ENCODE measurements at places on chromosomes 2 and 18.
A peak's percentile ranks its signal among the peaks of the same experiment; 100 is the strongest.

GRCh38 chr2:4951368-4951767, 740.8 kb upstream of the SOX11 start:
- no peak for DNase-seq

DNA sequence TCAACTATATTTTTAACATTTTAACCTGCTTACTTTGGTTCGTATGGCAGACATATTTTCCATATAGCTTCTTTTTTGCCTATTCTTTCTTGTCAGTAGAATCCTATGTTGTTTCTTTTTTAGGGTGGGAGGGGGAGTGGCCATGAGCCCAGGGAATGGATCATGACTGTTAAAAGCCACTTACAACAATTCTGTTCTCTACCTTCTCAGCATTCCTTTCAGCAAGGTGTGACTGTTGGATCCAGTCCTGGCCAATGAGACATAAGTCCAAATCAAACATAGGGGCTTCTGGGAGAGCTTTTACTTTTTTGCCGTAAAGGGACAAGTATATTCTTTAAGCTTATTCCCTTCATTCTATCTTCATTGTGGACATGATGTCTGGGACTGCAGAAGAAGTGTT, 25.0 kb upstream of the DNAH6 start:
- no peak for DNase-seq

DNA sequence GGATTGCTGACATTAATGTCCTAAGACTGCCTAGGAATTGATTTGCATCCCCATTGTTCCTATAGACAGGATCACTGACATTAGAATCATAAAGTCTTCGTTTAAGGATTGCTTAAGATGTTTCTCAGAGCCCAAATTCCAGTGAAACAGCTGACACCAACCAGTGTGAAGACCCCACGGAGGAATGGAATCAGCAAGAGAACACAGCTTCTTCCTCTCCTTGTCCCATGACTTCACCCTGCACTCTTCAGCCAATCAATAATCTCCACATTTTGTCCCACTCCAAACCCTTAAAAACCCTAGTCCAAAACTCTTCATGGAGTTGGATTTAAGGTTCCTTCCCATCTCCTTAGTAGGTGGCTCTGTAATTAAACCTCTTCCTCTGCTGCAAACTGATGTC, 157.0 kb upstream of the NDUFV2 start:
- no peak for DNase-seq

DNA sequence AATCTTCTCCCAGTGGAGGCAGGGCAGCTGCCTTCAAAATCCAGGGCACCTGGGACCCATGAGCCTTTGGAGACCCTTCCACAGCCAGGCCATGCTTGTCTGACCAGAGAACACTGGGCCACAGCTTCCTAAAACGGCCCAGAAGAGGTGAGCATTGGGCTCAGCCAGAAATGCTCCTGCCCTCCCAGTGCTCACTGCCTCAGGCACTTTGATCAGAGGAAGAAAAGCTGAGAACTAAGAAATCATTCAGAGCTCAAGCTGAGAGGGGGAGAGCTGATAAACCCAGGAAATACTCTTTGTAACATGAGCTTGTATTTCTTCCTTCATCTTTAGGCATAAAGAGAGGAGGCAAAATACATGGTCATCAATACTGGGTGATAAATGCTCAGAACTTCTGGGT, 365.5 kb upstream of the KLHL29 start:
- DNase-seq: no peak

DNA sequence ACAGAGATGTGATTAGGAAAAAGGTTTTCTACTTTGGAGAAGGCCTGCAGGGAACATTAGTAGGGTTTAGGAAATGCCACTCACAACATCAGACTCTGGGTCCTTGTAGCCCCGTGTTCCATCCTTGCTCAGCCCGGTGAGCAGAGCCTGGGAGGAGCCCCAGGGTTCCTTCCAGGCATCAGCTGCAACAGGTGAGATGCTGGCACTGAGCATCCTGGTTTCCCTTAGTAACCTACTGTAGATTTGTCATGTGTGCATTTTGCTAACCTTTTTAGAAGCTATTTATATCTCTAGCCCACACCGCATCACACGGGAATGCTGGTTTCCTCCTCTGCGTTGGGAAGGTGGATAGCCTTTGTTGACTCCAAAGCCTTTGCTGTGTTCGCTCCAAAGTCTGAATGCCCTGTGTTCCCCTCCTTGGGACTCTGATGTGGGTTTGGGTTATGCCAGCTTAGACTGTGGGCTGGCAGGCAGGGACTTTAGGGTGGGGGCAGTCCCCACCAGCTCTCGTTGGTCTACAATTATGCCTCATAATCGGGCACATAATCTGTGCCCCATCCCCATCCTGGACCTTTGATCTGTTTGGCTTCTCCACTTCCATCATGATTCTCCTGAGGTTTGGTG, 69.3 kb downstream of the TMEM247 start:
- no peak for DNase-seq

DNA sequence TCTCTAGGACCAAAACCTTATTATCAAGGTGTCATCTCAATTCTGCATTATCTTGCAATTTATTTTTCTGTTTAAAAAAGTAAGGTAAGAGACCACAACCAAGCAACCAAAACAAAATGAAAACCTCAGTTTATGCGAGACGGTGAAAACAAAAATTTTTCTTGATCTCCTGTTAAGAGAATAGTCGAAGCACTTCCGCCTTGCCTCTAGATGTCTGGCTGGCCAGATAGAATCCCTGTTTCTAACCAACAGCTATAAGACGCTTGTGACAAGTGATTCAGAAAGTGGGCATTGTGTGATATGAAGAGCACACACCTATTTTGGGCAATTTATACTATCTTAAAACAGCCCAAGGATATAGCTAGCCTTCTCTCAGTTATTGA, 51.2 kb downstream of the MGAT5 start:
- no peak for DNase-seq

DNA sequence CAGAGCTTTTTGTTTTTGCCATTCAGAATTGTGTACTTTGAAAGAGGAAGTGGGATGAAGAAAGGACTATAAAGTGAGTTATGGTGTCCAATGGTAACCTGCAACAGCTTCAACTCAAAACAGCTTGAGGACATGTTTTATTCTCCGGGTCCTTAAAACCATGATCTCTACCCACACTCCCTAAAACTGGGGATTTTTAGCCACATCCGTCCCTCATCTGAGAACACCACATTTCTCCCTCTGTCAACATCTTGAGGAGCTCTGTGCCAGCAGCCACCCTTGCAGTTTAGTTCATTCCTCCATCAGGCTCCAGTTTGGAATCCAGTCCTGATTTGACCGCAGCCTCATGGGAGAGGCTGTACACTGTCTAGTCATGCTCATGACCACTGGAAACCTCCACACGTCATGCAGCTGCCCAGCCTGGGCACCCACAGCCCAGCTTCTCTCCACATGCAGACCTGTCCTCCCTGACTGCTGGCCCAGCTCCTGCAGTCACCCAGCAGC, 62.6 kb downstream of the C18orf63 start:
- DNase-seq: peak; percentile 57

GRCh38 chr2:60394463-60394862, 159.0 kb downstream of the BCL11A start:
- no peak for DNase-seq

- DNase-seq: no peak
Observed at GRCh38 chr2:79369127-79369526, 143.7 kb upstream of the CTNNA2 start.

- DNase-seq: no peak
Observed at GRCh38 chr2:41948397-41948763, 99.4 kb upstream of the PKDCC start.

DNA sequence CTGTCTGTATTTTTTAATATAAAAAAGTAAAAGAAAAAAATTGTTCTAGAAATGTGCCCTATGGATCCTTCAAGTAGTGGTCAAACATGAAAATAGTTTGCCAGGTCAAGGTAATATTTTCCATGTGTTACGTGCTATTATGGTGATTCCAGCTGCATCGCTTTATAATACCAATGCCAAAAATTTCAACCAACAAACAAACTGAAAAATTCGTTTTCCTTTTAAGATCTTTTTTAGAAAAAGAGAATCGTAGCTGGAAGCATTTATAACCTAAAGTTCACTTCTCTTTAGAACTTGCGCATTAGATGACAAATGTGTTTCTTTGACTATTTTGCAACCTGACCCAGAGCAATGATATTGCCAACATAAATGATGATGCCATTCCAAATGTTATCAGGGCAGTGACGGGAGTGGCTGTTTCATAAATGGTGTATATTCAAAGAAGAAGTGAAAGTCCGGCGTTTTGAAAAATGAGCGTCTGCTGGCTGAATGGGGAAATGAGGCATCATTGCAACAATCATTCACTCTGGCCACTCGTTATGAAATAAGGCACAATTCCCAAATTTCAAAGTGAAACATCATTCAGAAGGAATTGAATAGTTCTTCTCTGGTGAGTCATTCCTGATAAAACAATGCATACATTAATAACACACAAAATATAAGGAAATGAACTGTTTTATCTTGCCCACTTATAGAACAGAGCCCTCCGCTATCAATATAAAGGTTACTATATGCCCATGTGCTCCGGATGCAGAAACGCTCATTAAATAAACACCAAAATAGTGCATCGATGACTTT, 297.4 kb downstream of the TGIF1 start:
- DNase-seq: no peak

DNA sequence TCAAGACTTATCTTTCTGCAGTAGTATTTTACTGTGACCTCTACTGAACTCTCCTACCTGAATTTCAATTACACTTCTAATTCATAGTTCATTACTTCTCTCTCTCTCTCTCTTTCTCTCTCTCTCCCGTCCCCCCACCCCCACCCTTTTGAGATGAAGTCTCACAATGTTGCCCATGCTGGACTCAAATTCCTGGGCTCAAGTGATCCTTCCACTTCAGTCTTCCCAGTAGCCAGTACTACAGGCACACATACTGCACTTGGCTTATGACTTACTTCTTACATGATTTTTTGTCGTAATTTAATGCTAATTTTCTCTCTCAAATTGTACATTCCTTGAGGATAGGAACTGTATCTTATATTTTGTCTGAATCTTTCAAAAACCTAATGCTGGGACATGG, 6.0 kb upstream of the HIBCH start:
- DNase-seq: no peak

DNA sequence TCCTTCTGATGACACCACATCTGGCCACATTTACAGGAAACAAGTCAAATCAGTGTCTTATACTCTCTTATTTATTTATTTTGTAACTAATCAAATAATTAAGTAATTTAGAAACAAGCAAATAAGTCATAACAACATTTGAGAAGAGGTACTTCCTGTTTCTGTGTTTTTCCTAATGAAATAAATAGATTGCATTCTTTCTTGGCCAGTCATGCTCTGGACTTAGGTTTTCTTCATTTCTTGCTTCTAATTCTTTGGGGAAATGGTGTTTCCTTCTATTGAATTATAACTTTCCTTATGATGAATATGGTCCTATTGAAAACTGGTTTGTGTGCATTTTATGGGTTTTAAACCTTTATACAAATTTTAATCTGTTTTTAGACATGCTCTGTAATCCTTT, 546.4 kb downstream of the LRRTM4 start:
- DNase-seq: no peak

- no peak for DNase-seq
Observed at GRCh38 chr2:223181561-223181960, 129.6 kb downstream of the KCNE4 start.

DNA sequence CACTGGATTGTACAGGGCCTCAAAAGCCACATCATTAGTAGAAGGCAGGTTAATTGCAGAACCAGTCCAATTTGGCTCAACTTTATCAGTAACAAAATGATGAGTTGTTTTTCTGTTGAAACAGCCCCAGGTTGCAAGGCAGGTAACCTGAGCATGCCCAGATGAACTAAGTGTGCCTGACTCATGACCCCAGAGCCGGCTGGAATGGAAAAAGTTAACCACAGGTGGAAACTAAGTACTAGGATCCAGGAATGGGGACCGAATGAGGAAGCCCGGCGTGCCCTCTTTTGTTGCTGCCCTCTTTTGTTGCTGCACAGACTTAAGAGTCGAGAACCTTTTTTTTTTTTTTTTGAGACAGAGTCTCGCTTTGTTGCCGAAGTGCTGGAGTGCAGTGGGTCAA, 79.5 kb upstream of the YWHAQ start:
- DNase-seq: no peak

GRCh38 chr2:203673933-203674332, 32.5 kb upstream of the CD28 start:
- peak; percentile 45 for DNase-seq

GRCh38 chr2:177393203-177393755, 706 bp downstream of the AGPS start:
- DNase-seq: no peak

DNA sequence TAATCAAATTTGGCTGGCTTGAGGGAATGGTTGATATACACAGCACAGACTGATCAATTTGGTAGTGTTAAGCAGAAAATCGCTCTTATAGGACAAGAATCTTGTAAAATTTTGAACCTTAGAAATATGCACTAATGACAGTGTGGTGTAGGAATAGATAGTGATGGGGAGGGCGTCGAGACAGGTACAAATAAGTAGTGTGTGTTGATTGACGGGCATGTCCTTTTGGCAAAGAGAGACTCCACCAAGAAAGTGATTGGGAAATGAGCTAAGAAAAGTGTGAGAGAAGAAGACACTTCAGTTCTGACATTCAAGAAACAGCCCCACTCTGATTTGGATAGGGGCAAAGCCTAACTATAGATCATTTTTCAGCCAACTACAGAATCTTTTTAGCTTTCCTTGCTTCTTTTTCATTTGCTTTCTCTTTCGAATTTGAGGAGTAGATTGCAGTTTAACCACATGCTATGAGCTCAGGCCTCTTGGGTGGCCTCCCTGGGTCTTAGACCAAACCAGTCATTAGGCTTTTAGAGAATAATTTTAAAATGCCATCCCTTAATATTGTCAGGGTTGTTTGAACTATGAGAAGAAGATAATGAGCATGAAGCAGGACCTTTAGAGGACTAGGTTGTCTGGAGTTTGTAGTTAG, 127.1 kb downstream of the CERS6 start:
- no peak for DNase-seq

GRCh38 chr2:237075749-237076599, 9.7 kb upstream of the COPS8 start:
- DNase-seq: no peak

DNA sequence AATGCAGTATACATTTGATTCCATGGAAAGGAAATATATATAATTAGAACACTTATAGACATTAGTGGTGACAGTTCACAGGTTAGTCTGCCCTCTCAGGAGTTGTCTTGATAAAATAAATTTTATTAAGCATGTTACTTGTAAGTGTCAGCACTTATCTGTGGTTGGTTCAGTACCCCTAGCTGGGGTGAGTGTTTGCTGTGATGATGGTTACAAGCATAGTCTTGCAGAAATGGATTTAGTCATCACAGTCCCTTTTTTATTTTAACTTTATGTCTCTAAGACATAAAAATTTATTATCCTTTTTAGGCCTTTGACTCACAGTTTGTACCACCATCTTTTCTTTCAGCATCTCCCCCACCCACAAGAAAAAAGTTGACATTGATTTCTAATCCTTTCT, 52.1 kb downstream of the NCK2 start:
- DNase-seq: no peak

DNA sequence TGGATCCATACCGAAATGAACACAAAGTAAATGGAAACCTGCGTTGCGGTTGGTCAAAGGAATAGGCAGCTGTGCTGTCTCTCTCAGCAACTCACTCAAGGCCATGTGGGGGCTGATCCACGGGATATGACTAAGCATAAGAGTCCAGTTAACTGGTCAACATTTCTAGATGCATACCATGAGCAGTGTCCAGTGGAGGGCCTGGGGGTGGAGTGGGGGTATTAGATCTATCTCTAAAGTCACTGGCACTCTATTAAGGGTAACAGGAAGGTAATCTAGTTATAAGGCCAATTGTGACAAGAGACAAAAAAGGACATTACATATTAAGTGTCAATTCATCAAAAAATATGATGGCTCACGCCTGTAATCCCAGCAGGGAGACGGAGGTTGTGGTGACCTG, 136.8 kb downstream of the TTC32 start:
- DNase-seq: no peak
